ENCODE measurements at places on chromosomes 5 and 9. TPM values are rescaled to one million over a fixed set of nuclear protein-coding genes. Genes with fewer than 3 reads are reported as not detected.
A peak's percentile ranks its signal among the peaks of the same experiment; 100 is the strongest.

DNA sequence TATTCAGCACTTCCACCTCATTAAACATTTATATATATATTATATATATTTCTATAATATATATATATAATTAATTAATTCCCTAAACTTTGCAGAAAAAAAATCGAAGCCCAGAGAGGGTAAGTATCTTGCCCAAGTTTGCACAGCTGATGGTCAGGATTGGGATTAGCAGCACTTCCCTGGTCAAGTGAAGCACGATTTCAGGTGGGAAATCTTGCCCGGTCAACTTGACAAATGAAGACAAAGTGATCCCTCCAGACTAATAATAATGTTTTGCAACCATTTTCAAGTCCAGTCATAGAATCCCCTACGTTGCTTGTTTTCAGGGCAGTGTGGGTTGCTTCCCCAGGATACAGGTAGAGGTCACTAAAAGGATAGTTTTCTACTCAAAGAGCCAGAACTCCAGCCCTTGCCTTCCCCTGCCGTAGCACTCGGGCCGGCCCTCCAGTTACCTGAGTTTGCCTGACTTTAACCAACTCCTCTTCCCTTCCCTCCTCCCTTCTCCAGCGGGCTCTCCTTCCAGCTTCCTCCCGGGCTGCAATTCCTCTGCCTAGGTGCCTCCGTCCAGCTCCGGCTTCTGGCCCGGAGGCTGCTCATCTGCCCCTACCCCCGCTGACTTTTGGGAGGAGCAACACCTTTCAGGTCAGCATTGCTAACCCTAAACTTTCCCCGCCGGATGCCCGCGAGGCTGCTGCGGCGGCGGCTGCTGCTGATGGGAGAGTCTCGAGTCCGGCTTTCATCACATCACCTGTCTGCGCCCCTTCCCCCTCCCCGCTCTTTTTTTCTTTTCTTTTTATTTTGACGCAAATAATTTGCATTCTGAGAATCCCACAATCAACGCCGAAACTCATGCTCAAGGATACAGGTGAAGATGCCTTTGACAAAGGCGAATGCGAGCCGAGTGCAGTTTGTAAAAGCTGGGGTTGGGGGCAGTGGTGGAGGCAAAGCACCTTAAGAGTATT is 930 bp downstream of the PRLR start:
- no peak for DNase-seq

GRCh38 chr5:173675287-173675996 is 59.0 kb upstream of the BOD1 start:
- no peak for DNase-seq

- DNase-seq = no peak
These were observed 77.5 kb downstream of the TRPM6 start for GRCh38 chr9:74810200-74810599.

GRCh38 chr5:522899-523440 is 1.3 kb downstream of the SLC9A3 start:
- no peak for DNase-seq

Gene LECT2
- not detected for total RNA-seq

DNA sequence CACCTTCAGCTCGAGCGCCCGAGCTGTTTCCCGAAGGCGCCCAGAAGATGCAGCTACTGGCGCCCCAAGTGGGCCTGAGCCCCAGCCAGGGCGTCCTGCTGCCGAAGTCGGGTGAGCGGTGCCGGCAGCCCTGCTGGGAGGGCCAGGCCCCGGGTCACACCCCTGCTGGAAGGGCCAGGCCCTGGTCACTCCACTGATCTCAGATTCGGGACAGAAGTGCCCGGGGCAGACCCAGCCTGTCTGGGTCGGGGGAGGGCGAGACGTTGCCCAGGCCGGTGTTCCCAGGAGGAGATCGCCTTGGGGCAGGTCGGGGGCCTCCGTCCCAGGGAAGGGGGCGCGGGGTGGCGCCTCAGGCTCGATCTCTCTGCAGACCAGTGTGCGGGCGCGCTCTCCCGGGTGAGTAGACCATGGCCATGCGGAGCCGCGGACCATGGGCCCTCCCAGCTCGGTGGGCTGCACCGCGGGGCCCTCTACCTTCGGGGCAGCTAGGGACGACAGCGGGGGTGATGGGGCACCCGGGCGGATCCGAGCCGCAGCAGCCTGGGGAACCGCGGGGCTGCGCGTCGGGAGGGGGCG is 2.3 kb downstream of the LCNL1 start:
- no peak for DNase-seq

GRCh38 chr9:2015581-2016407 is 647 bp downstream of the SMARCA2 start:
- peak; percentile 69 for DNase-seq

DNA sequence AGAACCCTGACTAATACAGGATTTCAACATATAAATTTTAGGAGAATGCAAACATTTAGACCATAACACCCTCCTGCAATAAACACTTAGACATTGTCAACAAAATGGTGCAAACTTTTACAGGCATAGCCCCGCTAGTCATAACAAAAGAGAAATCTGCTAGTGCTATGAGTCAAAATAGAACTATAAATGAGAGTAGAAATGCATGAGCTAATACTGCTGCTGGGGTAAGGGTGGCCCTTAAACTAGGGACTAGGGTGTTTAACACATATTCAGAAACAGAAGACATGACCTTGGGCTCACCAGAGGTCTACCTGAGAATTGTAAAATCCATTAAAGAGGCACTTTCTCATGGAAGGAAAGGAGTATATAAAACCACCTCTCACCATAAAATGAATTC is 131.6 kb downstream of the TLR4 start:
- no peak for DNase-seq

Gene F12
- total RNA-seq = not detected

Gene INSYN2B
- total RNA-seq = not detected

GRCh38 chr9:86718388-86719049 is 228.8 kb downstream of the GAS1 start:
- DNase-seq = no peak

- peak; percentile 88 for DNase-seq
These were observed 160.1 kb upstream of the ZNF608 start for GRCh38 chr5:124906339-124907097.

DNA sequence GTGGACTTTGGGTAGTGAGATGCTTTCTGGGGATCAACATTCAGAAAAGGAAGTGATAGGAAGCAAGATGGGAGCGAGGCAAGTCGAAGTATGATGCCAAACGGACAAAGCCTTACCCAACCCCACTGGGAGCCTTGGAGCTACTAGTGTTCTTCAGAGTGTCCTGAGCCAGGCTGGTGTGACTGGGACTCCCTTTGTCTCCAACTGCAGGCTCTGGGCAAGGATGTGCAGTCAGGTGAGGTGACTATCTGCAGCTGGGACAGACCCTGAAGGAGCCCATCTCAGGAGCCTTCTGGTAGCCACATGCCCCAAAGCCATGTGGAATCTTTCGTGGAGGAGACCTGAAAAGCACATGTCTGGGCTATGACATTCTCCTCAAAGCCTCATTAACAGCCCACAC is 360.6 kb downstream of the MTRR start:
- DNase-seq = no peak
